IMR-90 (cell line): ENCODE measurements at places on chromosomes 2 and 18. TPM values are rescaled to one million over a fixed set of nuclear protein-coding genes. Genes with fewer than 3 reads are reported as not detected.

GRCh38 chr18:23037646-23038045 is 97.6 kb upstream of the CABLES1 start:
- no peaks in the 10 kb centered on the region for H3K27me3 ChIP-seq
- peaks cover 5% of the 10 kb centered on the region for H3K4me1 ChIP-seq
- H3K4me3 ChIP-seq, result no peak overlapping the region
- no peaks in the 10 kb centered on the region for H3K36me3 ChIP-seq

DNA sequence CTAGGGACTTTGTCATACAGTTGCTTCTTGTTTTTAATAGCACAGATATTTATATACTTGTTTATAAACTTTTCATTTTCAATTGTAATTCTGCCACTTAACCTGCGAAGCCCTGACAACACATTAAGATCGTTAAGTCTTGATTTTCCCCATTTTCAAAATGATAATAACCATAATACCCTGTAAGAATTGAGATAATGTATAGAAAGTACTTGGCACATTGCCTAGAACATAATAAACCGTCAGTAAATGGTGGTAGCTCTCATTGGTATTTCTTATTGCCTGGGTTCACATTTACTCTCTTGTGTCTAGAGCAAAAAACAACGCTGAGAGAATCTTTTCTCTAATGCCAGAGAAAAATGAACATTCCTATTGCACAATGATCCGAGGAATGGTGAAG is 18.6 kb downstream of the PTCD3 start:
- H3K36me3 ChIP-seq, result peaks cover 60% of the 10 kb centered on the region
- DNase-seq, result no peak
- no peaks in the 10 kb centered on the region for H3K4me1 ChIP-seq
- no peak overlapping the region for H3K27ac ChIP-seq

GRCh38 chr2:73818296-73818695 is 10.5 kb upstream of the STAMBP start:
- no peak overlapping the region for H3K4me3 ChIP-seq
- H3K4me1 ChIP-seq, result no peaks in the 10 kb centered on the region
- DNase-seq, result no peak

- no peak overlapping the region for H3K4me3 ChIP-seq
- no peaks in the 10 kb centered on the region for H3K27me3 ChIP-seq
- H3K27ac ChIP-seq, result no peak overlapping the region
- no peak for DNase-seq
- no peaks in the 10 kb centered on the region for H3K36me3 ChIP-seq
Measured at GRCh38 chr2:43033466-43034241, 192.8 kb downstream of the ZFP36L2 start.

GRCh38 chr18:10194592-10194991 is 259.8 kb upstream of the APCDD1 start:
- H3K27me3 ChIP-seq, result no peaks in the 10 kb centered on the region; the same call in 1 of the 2 replicates
- no peaks in the 10 kb centered on the region for H3K36me3 ChIP-seq
- no peaks in the 10 kb centered on the region; the same call in 1 of the 2 replicates for H3K4me1 ChIP-seq
- no peak overlapping the region for H3K27ac ChIP-seq
- no peak for DNase-seq

The KCNK3 gene
- total RNA-seq, result under 0.01 TPM in 2 replicates

The RNU2-63P gene
- under 0.01 and 174 TPM in 2 replicates for total RNA-seq

The CXCR2 gene
- total RNA-seq, result not detected in 2 replicates

The PDE1A gene
- 0.83 and 0.90 TPM in 2 replicates for total RNA-seq

The PLGLB2 gene
- 0.72 and 0.83 TPM in 2 replicates for total RNA-seq

The ERMN gene
- not detected in 2 replicates for total RNA-seq

The NPC1 gene
- 4.7 and 7.9 TPM in 2 replicates for total RNA-seq

The SOS1 gene
- 8.2 and 13.6 TPM in 2 replicates for total RNA-seq

The EFHD1 gene
- not detected in 2 replicates for total RNA-seq
